ENCODE measurements at places on chromosomes 6 and 20.

DNA sequence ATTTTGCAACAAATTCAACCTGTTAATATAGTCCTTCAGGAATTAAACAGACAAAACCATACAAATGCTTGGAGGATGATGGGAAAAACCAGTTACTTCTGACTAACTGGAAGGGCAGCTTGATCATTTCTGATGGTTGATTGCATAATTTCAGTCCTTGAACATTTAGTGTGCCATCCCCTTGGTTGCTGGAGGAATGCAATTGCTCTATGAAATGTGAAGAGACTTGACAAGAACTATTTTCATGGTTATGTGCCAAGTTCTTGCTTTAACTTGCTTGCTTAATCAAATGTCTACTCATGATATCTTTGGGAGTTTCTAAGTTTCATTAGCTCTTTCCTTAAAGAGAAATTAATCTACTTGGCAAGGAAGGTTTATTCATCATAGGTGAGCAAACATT, 45.2 kb downstream of the ANKEF1 start:
- H3K4me3 ChIP-seq, result no peak overlapping the region
- H3K27me3 ChIP-seq, result no peaks in the 10 kb centered on the region
- peaks cover 26% of the 10 kb centered on the region for H3K4me1 ChIP-seq
- no peaks in the 10 kb centered on the region for H3K36me3 ChIP-seq
- DNase-seq, result no peak

DNA sequence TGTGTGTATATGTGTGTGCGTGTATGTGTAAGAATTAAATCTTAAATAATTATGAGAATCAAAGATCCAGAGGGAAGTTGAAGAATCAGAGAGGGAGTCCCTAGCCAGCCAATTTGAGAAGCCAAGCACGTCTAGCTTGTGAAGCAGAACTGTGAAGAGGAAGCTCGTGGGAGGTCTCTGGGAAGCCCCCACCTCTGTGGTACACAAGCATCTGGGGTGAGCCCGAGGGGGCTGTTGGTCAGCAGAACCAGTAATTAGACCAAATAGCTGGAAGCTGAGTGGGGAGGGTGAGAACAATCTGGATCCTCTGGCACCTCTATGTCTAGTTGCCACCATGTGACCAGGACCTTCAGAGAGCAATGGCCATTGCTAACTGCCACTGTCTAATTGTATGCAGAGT, 310.0 kb upstream of the PRND start:
- no peaks in the 10 kb centered on the region for H3K36me3 ChIP-seq
- H3K4me3 ChIP-seq, result no peak overlapping the region
- no peaks in the 10 kb centered on the region for H3K27me3 ChIP-seq
- DNase-seq, result no peak
- H3K4me1 ChIP-seq, result no peaks in the 10 kb centered on the region

DNA sequence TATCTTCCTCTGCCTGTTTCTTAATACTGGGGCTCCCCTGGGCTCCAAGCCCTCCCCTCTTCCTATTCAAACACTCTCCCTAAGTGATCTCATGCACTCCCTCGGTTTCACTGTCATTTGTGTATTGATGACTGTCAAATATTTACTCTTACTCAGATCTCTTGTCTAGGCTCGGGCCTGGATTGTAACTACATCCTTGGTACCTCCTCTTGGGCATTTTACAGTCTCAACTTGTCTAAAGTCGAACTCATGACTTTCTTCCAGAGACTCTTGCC, 189.4 kb upstream of the PRDM1 start:
- no peak overlapping the region for H3K4me3 ChIP-seq
- no peaks in the 10 kb centered on the region for H3K4me1 ChIP-seq
- no peaks in the 10 kb centered on the region for H3K27me3 ChIP-seq
- no peak for DNase-seq
- H3K27ac ChIP-seq, result no peak overlapping the region

DNA sequence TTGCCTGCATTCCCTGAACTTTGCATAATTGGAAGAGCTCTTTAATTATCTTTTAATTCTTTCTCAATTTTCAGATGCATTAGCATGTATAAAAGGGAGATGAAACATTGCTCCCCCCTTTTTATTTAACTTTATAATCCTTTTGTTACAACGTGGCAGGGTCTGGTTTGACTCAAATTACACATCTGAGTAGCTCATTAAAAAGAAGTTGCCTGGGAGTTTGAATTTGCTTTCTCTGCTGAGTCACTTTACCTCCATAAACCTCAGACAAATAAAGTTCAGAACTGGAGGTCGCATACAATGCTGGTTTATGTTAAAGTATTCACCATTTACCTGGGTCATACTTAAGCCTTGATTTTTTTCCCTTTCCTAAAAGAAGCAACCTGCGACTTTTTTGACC, 495.2 kb downstream of the PREX1 start:
- no peaks in the 10 kb centered on the region for H3K4me1 ChIP-seq
- no peaks in the 10 kb centered on the region for H3K36me3 ChIP-seq
- H3K27me3 ChIP-seq, result no peaks in the 10 kb centered on the region
- H3K27ac ChIP-seq, result no peak overlapping the region

GRCh38 chr6:53119772-53120409, 28.8 kb downstream of the GCM1 start:
- DNase-seq, result peak; percentile 39
- no peaks in the 10 kb centered on the region for H3K27me3 ChIP-seq
- H3K4me3 ChIP-seq, result no peak overlapping the region
- no peaks in the 10 kb centered on the region for H3K36me3 ChIP-seq

GRCh38 chr6:146709036-146709622, 110.4 kb downstream of the ADGB start:
- no peak for DNase-seq
- H3K4me3 ChIP-seq, result no peak overlapping the region
- H3K27ac ChIP-seq, result no peak overlapping the region
- H3K4me1 ChIP-seq, result no peaks in the 10 kb centered on the region
